GM23338 (cell line): ENCODE measurements at places on chromosomes 13 and 19.

DNA sequence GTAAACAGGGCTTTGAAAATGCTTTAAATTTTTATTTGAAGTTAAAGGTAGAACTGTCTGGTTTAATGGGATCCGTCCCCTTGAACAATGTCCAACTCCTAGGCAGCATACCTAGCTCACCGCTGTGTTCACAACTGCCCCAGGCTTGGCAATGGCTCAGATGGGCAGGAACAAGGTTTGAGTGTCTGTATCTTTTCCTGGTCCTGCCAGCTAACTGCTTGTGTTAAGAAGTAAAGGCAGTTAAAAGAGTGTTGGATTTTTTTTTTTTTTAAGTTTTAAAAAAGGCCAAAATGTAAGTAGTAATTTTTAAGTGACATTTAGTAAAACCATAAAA lies 66.7 kb upstream of the FNDC3A start:
- no peak overlapping the region for H3K27ac ChIP-seq
- H3K4me1 ChIP-seq, result peaks cover 5% of the 10 kb centered on the region; the same call in 1 of the 2 replicates
- H3K27me3 ChIP-seq, result no peaks in the 10 kb centered on the region
- no peak overlapping the region for H3K4me3 ChIP-seq

GRCh38 chr13:59495299-59495698 lies 668.4 kb downstream of the DIAPH3 start:
- H3K27ac ChIP-seq, result no peak overlapping the region
- peaks cover 7% of the 10 kb centered on the region; the same call in 1 of the 2 replicates for H3K4me1 ChIP-seq
- no peak for DNase-seq
- H3K27me3 ChIP-seq, result no peaks in the 10 kb centered on the region
- H3K36me3 ChIP-seq, result peaks cover 4% of the 10 kb centered on the region; the same call in 1 of the 2 replicates

GRCh38 chr13:23754997-23755396 lies 134.2 kb downstream of the MIPEP start:
- no peak for DNase-seq
- H3K36me3 ChIP-seq, result no peaks in the 10 kb centered on the region
- H3K4me1 ChIP-seq, result no peaks in the 10 kb centered on the region
- H3K27ac ChIP-seq, result no peak overlapping the region
- H3K27me3 ChIP-seq, result no peaks in the 10 kb centered on the region
- no peak overlapping the region for H3K4me3 ChIP-seq

GRCh38 chr13:25890671-25891212 lies 161.1 kb downstream of the SHISA2 start:
- H3K4me1 ChIP-seq, result peaks cover 6% of the 10 kb centered on the region; the same call in 1 of the 2 replicates
- no peak overlapping the region for H3K4me3 ChIP-seq
- H3K36me3 ChIP-seq, result no peaks in the 10 kb centered on the region
- no peak for DNase-seq

DNA sequence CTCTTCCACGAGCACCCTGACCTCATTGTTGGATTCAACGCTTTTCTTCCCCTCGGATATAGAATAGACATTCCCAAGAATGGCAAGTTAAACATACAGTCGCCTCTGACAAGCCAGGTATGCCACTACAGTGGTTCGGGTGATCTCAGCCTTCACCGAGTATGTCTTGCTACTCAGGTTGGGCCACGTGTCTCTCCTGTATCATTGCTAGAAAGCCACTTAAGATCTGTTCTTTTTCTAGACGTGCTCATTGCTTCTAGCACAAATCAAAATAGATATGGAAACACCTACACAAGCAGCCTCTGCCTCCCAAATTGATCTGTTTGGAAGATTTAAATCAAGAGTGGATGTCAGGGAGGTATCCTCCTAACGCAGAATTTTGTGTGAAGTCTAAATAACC lies 2.3 kb downstream of the SIN3B start:
- no peak overlapping the region for H3K27ac ChIP-seq
- no peak for DNase-seq
- no peak overlapping the region for H3K4me3 ChIP-seq
- peaks cover 9% of the 10 kb centered on the region for H3K36me3 ChIP-seq

DNA sequence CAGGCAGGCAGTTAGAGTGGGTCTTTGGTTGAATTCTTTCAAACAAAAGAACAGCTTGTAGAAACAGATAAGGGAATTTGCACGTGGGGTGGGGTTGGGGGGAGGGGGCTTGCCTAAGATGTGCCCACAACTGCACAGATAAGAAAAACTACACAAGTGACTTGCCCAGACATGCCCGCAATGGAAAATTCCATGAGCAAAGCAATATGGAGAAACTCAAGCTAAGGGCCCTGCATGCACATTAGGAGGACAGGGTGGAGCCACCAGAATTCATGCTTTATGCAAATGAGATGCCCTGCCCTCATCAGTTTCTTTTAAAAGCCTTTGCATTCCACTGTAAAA lies 755.6 kb upstream of the MIR17HG start:
- no peak overlapping the region for H3K4me3 ChIP-seq
- peak; percentile 13 for DNase-seq
- no peaks in the 10 kb centered on the region for H3K27me3 ChIP-seq

DNA sequence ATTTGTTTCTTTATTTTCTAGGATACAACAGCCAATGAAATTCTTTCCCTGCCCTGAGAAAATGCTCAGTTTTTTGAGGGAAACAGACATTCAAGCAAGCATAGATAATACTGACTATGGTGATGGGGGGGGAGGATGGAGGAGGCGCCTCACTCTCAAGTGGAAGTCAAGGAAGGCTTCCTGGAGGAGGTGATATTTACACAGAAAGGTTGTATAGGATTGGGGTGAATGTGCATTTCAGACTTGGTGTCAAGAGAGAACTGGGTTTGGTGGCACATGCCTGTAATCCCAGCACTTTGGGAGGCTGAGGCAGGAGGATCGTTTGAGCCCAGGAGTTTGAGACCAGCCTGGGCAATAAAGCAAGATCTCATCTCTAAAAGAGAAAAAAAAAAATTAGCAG lies 12.2 kb upstream of the ADGRE1 start:
- no peaks in the 10 kb centered on the region for H3K27me3 ChIP-seq
- DNase-seq, result no peak
- H3K4me1 ChIP-seq, result no peaks in the 10 kb centered on the region

GRCh38 chr13:44333950-44334655 lies 39.5 kb upstream of the SERP2 start:
- H3K27ac ChIP-seq, result no peak overlapping the region
- H3K4me1 ChIP-seq, result peaks cover 6% of the 10 kb centered on the region; the same call in 1 of the 2 replicates
- H3K27me3 ChIP-seq, result no peaks in the 10 kb centered on the region
- H3K4me3 ChIP-seq, result no peak overlapping the region
- no peak for DNase-seq
- no peaks in the 10 kb centered on the region for H3K36me3 ChIP-seq

GRCh38 chr13:42152495-42152894 lies 104.0 kb downstream of the DGKH start:
- no peak for DNase-seq
- H3K4me1 ChIP-seq, result no peaks in the 10 kb centered on the region
- no peaks in the 10 kb centered on the region for H3K36me3 ChIP-seq
- H3K4me3 ChIP-seq, result no peak overlapping the region
- no peak overlapping the region for H3K27ac ChIP-seq

DNA sequence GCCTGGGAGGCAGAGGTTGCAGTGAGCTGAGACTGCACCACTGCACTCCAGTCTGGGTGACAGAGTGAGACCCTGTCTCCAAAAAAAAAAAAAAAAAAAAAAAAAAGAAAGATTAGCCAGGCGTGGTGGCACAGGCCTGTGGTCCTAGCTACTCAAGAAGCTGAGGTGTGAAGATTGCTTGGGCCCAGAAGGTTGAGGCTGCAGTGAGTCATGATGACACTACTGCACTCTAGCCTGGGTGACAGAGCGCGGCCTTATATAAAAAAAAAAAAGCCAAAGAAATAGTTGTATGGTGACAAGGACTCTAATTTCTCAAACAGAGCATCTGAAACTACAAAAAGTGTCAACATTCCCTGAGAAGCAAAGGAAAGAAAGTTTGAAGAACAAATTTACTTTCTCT lies 3.4 kb downstream of the PBX4 start:
- no peaks in the 10 kb centered on the region; the same call in 1 of the 2 replicates for H3K4me1 ChIP-seq
- DNase-seq, result no peak
- no peaks in the 10 kb centered on the region for H3K36me3 ChIP-seq

GRCh38 chr13:38348861-38349389 lies 726 bp upstream of the UFM1 start:
- no peaks in the 10 kb centered on the region for H3K27me3 ChIP-seq
- H3K4me1 ChIP-seq, result peaks cover 37% of the 10 kb centered on the region
- DNase-seq, result no peak
- no peaks in the 10 kb centered on the region for H3K36me3 ChIP-seq
- peak overlapping the region; percentile 73 for H3K4me3 ChIP-seq
- H3K27ac ChIP-seq, result 0 out of 2 replicates have a peak overlapping the region, but pooled peaks have one; percentile 33

DNA sequence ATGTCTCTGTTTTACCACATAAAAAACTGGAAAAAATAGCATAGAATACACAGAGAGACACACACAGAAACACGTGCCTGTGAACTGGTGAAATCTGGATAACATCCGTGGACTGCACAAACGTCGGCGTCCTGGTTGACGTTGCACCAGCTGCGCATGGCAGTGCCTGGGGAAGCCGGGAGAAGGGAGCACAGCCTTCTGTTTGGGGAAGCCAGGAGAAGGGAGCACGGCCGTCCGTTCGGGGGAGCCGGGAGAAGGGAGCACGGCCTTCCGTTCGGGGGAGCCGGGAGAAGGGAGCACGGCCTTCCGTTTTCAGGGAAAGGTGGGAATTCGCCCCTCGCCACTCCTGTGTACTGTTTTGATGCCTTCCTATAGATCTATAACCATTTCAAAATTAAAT lies 63.8 kb upstream of the C13orf46 start:
- H3K27me3 ChIP-seq, result no peaks in the 10 kb centered on the region
- H3K4me1 ChIP-seq, result peaks cover 5% of the 10 kb centered on the region; the same call in 1 of the 2 replicates
- H3K4me3 ChIP-seq, result no peak overlapping the region
- no peak overlapping the region for H3K27ac ChIP-seq
- no peaks in the 10 kb centered on the region for H3K36me3 ChIP-seq

DNA sequence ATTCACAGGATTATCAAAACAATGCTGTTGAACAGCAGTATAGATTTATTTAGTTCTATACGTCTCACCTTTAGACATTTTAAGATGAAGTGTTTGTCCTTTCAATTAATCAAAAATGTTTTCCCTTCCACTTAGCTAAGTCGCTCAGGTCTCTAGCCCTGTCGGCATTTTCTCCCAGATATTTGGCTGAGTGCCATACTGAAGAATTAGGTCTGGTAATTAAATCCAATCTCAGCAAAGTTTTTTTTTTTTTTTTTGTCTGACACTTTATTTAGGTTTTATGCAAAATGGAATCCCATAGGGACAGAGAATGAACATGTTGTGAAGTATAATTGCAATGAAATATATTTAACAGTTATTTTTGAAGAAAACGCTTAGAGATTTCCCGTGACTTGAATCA lies 44.1 kb downstream of the RFC3 start:
- no peaks in the 10 kb centered on the region for H3K4me1 ChIP-seq
- no peak overlapping the region for H3K4me3 ChIP-seq
- H3K27ac ChIP-seq, result no peak overlapping the region
- no peaks in the 10 kb centered on the region for H3K36me3 ChIP-seq
- no peak for DNase-seq

- H3K4me3 ChIP-seq, result no peak overlapping the region
- no peak for DNase-seq
- no peaks in the 10 kb centered on the region for H3K36me3 ChIP-seq
- H3K4me1 ChIP-seq, result no peaks in the 10 kb centered on the region
- no peak overlapping the region for H3K27ac ChIP-seq
- peaks cover 86% of the 10 kb centered on the region for H3K27me3 ChIP-seq
These were observed 9.0 kb downstream of the NFIX start for GRCh38 chr19:13004273-13004672.

DNA sequence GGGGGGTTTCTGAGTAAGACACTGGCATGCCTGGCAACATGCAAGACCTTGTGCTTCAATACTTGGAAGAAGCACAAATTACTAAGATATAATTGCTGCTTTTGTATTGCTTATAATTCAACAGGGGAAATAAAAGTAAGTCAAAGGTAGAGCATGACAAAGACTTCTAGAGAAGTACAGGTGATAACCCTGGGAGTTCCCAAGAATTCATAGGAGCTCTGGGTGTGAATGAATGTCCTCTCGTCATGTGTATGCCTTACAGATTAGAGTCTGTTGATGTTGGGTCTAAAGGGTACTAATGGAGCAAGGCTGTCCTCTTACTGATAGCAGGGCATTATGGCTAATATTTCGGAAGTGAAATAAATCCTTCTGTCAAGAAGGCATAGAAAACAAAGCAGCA lies 7.6 kb upstream of the ZNF461 start:
- H3K27ac ChIP-seq, result no peak overlapping the region
- H3K36me3 ChIP-seq, result peaks cover 12% of the 10 kb centered on the region; the same call in 1 of the 2 replicates
- no peak for DNase-seq
- H3K4me3 ChIP-seq, result no peak overlapping the region
- H3K27me3 ChIP-seq, result no peaks in the 10 kb centered on the region

- H3K4me3 ChIP-seq, result no peak overlapping the region
- H3K36me3 ChIP-seq, result no peaks in the 10 kb centered on the region
- H3K4me1 ChIP-seq, result peaks cover 8% of the 10 kb centered on the region; the same call in 1 of the 2 replicates
- no peak overlapping the region for H3K27ac ChIP-seq
These were observed 4.2 kb upstream of the WBP4 start for GRCh38 chr13:41056826-41057711.

DNA sequence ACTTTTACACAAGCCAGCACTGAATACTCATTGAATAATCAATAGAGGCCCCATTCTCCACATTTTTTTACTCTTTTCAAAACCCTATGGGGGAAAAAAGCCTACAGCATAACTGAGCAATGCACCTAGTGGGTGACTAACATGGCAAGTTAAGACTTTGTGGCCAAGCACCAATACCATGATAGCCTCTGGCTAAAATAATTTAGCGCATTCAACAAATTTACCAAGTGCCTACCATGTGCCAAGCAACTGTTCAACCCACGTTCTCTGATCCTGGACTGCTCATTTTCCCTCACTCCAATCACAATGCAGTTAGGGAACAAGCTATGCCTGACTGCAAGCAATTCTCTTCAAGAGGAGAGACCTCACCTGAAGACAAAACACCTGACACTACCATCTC lies 3.0 kb downstream of the ANKRD10 start:
- peaks cover 8% of the 10 kb centered on the region; the same call in 1 of the 2 replicates for H3K36me3 ChIP-seq
- no peak for DNase-seq
- H3K4me1 ChIP-seq, result peaks cover 59% of the 10 kb centered on the region

GRCh38 chr13:48726711-48727110 lies 73.0 kb downstream of the CYSLTR2 start:
- no peak overlapping the region for H3K27ac ChIP-seq
- no peaks in the 10 kb centered on the region for H3K27me3 ChIP-seq
- H3K4me1 ChIP-seq, result peaks cover 2% of the 10 kb centered on the region; the same call in 1 of the 2 replicates
- H3K4me3 ChIP-seq, result no peak overlapping the region
- no peaks in the 10 kb centered on the region for H3K36me3 ChIP-seq
- no peak for DNase-seq

DNA sequence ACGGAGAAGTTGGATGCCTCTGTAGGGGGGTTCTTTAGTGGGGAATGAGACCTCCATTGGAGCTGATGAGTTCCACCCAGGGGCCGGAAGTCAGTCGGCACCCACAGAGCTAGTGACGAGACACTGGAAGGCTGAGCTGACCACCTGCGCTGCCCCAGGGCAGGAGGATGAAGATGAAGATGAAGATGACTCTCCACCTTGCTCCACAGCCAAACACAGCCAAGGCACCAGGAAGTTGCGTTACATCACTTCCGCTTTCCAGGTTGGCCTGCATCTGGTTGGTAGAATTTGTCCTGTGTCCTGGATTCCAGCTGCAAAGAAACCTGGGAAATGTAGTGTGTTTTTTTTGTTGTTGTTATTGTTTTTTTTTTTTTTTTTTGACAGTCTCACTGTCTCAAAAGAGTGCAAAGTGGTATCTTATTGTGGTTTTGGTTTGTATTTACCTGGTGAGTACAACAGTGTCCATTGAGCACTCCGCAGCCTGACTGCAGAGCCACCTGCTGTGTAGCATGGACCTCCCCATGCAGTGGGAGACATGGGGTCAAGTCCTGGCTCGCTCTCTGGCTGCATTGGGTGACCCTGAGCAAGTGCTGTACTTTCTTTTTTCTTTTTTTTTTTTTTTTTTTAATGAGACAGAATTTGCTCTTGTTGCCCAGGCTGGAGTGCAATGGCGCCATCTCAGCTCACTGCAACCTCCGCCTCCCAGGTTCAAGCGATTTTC lies 1.9 kb downstream of the TBC1D17 start:
- H3K36me3 ChIP-seq, result peaks cover 35% of the 10 kb centered on the region
- peak overlapping the region; percentile 96 for H3K27ac ChIP-seq
- no peaks in the 10 kb centered on the region for H3K27me3 ChIP-seq
